A673 (cell line): ENCODE measurements at places on chromosomes 13 and 19. TPM values are rescaled to one million over a fixed set of nuclear protein-coding genes. Genes with fewer than 3 reads are reported as not detected.
A peak's percentile ranks its signal among the peaks of the same experiment; 100 is the strongest.

DNA sequence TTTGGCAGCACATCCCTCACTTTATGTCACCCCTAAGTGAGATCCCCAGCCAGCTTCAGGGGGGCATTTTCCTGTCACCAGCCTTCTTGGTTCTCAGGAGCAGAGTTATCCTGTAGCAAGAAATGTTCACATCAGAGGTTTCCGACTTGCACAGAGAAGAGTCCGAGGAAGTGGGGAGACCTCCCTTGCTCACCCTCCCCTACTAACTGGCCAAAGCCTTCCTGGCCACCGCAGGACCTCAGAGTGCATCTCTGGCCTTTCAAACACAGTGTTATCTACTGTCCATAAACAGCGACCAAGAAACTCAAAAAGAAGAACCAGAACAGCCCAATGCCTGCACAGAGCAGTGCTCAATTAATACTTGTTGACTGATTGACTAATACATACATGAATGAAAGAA, 134.4 kb downstream of the USP12 start:
- H3K4me1 ChIP-seq, result no peaks in the 10 kb centered on the region
- H3K36me3 ChIP-seq, result no peaks in the 10 kb centered on the region
- no peak overlapping the region for H3K27ac ChIP-seq
- DNase-seq, result no peak
- H3K27me3 ChIP-seq, result no peaks in the 10 kb centered on the region
- H3K4me3 ChIP-seq, result no peak overlapping the region

DNA sequence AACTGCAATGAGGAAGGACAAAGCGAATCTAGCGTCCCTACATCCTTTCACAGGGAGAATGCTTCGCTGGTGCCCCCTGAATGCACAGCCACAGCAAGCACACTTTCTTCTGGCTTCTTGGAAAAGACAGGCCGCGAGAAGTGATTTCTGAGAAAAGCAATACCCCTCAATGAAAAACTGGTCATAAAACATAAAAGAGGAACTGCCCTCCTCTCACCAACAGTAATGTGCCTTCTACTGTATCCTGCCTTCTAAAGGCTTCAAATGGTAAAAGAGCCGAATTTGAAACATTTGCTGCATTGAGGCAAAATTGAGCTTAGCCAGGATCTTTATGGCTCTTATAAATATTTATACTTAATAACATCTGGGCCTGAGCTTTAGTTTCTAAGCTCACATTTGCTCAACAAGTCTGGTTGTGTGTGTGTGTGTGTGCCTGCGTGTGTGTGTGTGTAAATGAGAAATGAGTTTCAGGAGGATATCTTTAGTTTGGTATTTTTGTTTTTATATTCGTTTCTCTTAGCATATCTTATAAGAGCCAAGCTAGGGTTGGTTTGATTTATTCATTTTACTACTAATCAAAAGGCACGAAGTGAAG, 246.1 kb upstream of the MAB21L1 start:
- no peaks in the 10 kb centered on the region for H3K4me1 ChIP-seq
- H3K27me3 ChIP-seq, result no peaks in the 10 kb centered on the region
- H3K27ac ChIP-seq, result no peak overlapping the region
- no peak for DNase-seq
- H3K36me3 ChIP-seq, result no peaks in the 10 kb centered on the region
- no peak overlapping the region for H3K4me3 ChIP-seq

EBPL gene
- total RNA-seq, result 64.1 and 66.5 TPM in 2 replicates

- peak overlapping the region; percentile 31 for H3K27ac ChIP-seq
- H3K36me3 ChIP-seq, result no peaks in the 10 kb centered on the region
- peaks cover 9% of the 10 kb centered on the region for H3K4me1 ChIP-seq
- DNase-seq, result peak; percentile 59
- H3K4me3 ChIP-seq, result no peak overlapping the region
These were observed 19.6 kb upstream of the NFIC start for GRCh38 chr19:3346677-3347353.

CYP4F2 gene
- not detected in 2 replicates for total RNA-seq
